CMK (cell line): ENCODE measurements at places on chromosomes 12 and 14.

GRCh38 chr12:91901381-91902074 is 244.1 kb downstream of the BTG1 start:
- no peak for DNase-seq

GRCh38 chr14:103949131-103949790 is 6.9 kb upstream of the RD3L start:
- DNase-seq: no peak

DNA sequence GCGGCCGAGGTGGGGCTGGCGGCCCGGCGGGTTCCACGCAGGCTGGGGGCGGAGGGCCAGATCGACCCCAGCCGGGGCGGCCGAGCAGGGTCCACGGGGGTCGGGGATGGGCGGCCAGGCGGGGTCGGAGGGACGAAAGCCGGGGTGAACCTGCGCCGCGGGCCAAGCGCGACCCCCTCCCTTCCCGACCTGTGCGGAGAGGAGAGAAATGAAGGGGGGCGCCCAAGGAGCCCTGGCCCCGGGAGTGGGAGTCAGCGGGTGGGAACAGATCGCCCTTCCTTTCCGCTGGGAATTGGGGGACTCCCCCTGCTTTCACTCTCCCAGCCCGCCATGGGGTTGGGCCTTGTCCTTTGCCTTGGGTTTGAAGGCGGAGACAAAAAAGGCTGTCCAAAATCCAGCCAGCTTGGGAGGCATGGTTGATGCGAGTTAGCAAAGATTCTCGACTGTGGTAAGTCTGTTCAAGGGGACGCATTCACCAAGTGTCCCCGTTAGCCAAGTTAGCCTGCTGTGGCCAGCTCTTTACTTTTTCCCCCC is 559 bp upstream of the CKAP4 start:
- no peak for DNase-seq

DNA sequence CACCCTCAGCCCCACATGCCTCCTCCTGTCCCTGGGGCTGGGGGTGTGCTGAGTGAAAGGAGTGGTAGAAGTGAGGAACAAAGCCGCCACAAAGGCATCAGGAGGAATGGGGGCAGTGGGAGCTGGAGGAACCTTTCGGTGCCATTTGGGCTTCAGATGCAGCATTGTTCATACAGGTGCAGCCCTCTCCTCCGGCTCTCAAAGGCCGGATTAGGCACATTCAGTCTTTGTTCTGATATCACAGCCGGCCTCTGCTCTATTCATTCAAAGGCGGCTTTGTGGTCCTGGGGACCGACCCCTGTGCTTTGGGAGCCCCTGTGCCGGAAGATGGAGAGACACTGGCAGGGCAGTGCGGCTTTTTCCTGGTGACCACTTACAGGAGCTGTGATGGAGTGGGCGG is 53.2 kb downstream of the SMOC1 start:
- DNase-seq: no peak

GRCh38 chr12:75087654-75088053 is 122.0 kb downstream of the KCNC2 start:
- DNase-seq: no peak

DNA sequence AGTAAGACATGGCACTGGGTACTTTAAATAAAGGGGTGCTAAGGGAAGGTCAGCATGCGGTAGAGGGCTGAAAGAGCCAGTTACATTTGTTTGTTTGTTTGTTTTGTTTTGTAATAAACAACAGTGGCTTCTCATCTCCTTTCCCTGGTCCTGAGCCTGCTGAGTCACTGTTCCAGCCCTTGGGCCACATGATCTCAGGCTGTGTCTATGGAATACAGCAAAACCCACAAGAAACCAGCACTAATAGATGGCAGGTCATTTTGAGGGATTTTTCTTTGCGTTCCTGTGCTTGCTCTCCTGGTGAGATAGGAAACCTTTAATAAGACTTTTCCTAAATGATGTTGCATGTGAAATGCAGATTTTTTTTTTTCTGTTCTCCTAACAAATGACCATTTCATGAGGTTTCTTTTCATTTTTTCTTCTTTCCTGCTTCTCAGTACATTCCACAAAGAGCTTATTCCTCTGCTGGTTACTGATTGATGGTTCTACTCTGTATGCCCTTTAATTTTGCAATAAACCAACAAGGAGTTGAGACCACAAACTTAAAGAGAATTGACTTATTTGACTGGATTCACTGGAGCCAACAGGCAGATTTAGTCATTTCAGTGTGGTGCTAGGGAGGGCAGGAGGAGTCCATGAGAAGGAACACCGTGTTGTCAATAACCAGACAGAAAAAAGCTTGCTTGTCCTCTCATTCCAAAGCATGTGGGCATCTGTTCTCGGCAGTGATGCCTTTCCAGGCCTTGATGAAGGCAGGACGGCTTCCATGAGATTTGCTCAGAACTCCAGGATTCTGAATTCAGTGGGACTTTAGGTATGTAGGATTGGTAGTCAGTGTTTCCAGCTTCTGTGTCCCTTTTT is 459.2 kb downstream of the RAD51B start:
- DNase-seq: no peak

DNA sequence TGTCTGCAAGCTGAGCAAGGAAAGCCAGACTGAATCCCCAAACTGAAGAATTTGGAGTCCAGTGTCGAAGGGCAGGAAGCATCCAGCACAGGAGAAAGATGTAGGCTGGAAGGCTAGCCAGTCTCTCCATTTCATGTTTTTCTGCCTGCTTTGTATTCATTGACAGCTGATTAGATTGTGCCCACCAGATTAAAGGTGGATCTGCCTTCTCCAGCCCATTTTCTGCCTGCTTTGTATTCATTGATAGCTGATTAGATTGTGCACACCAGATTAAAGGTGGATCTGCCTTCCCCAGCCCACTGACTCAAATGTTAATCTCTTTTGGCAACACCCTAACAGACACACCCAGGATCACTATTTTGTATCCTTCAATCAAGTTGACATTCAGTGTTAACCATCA is 85.3 kb downstream of the PLBD1 start:
- no peak for DNase-seq

- no peak for DNase-seq
Measured at GRCh38 chr12:33265900-33266299, 173.7 kb downstream of the SYT10 start.

DNA sequence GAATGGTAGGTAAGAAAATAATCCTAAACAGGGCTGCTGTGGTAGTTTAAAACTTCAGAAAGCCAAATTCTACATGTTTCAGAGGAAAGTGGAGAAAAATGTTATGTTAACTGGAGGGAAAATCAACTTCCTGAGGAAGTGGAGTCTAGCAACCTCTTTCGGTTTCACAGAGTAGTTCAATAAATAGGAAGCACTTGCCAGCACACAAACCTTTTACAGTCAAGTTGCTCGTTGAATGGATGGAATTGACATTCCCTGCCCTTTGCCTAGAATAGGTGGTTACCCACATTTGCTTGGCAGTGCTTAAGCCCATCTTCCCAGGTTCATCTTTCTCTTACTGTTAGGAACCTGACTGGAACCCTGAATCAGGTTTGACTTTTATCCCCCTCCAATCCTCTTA is 15.9 kb downstream of the ANKRD13A start:
- no peak for DNase-seq

- no peak for DNase-seq
Measured at GRCh38 chr12:77047341-77048109, 17.8 kb downstream of the E2F7 start.

GRCh38 chr14:105069871-105070759 is 4.9 kb upstream of the GPR132 start:
- no peak for DNase-seq

GRCh38 chr12:54134850-54135249 is 53.9 kb downstream of the SMUG1 start:
- DNase-seq: no peak

GRCh38 chr12:124738636-124739467 is 124.8 kb downstream of the SCARB1 start:
- no peak for DNase-seq
